CD14-positive monocyte (primary cell): ENCODE measurements at places on chromosomes 5 and 9. TPM values are rescaled to one million over a fixed set of nuclear protein-coding genes. Genes with fewer than 3 reads are reported as not detected.

DNA sequence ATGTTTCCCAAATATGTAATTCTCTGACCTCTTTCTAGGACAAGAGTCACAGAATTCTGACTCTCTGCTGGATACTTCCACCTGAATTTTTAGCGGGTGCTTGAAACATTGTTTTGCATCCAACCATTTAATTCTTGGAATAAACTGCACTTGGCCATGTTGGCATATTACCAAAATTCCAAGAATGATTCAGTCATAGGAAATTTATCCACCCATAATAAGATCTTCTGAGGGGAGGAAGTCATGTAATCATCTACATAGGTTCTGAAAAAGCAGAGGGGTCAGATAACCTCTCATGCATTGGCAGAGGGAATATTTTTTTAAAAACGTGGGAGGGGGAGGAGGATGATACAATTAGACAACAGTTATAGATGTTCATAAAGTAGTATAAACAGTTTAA is 156.9 kb downstream of the PAM start:
- H3K27me3 ChIP-seq, result no peaks in the 10 kb centered on the region
- no peaks in the 10 kb centered on the region for H3K36me3 ChIP-seq
- no peak overlapping the region for H3K27ac ChIP-seq
- no peaks in the 10 kb centered on the region for H3K4me1 ChIP-seq
- no peak overlapping the region for H3K4me3 ChIP-seq

- H3K4me3 ChIP-seq, result peak overlapping the region; percentile 27
- no peaks in the 10 kb centered on the region for H3K27me3 ChIP-seq
Measured at GRCh38 chr9:124218987-124219461, 38.7 kb upstream of the NEK6 start.

GRCh38 chr5:178377583-178378270 is 145.1 kb upstream of the PHYKPL start:
- peaks cover 6% of the 10 kb centered on the region for H3K4me1 ChIP-seq
- H3K27me3 ChIP-seq, result no peaks in the 10 kb centered on the region
- no peaks in the 10 kb centered on the region for H3K36me3 ChIP-seq
- DNase-seq, result no peak
- no peak overlapping the region for H3K27ac ChIP-seq
- no peak overlapping the region for H3K4me3 ChIP-seq

DNA sequence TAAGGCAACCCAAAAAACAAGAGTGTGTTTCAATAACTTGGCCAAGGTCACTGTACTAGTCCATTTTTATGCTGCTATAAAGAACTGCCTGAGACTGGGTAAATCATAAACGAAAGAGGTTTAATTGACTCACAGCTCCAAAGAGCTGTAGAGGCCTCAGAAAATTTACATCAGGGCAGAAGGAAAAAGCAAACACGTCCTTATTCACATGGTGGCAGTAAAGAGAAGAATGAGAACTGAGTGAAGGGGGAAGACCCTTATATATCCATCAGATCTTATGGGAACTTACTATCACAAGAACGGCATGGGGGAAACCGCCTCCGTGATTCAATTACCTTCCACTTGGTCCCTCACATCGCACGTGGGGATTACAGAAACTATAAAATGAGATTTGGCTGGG is 64.3 kb upstream of the CAMK4 start:
- no peak for DNase-seq
- no peaks in the 10 kb centered on the region for H3K36me3 ChIP-seq
- no peak overlapping the region for H3K4me3 ChIP-seq
- H3K27ac ChIP-seq, result no peak overlapping the region

GRCh38 chr9:98644011-98644410 is 64.7 kb downstream of the GABBR2 start:
- DNase-seq, result no peak
- no peaks in the 10 kb centered on the region for H3K4me1 ChIP-seq
- no peak overlapping the region for H3K27ac ChIP-seq

The LRRC70 gene
- 0.86 and 2.4 TPM in 2 replicates for polyA plus RNA-seq

The SSBP2 gene
- polyA plus RNA-seq, result 53.4 TPM

The CEL gene
- polyA plus RNA-seq, result not detected

The SAXO1 gene
- not detected in 2 replicates for polyA plus RNA-seq
